GM04504 (cell line): ENCODE measurements at places on chromosomes 12 and 14.
A peak's percentile ranks its signal among the peaks of the same experiment; 100 is the strongest.

DNA sequence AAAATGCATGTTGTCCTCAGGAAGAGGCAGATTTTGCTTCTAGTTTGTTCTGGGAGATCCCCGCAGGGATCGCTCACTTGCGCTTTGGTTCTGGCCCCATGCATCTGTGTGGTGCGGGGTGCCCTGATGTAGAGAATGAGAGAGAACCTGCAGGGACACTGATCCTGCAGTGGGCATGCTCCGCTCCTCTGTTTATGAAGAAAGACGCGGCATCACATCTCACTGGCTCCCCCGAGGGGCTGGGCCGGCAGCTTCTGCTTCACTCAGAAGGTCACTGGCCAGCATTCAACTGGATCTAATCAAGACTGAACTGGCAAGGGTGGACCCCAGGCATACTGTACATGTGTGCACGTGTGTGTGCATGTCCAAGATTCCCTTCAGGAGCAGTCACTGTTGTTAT, 164.2 kb downstream of the CALM1 start:
- no peak for DNase-seq

GRCh38 chr14:32377046-32377646, 48.0 kb downstream of the AKAP6 start:
- no peak for DNase-seq

GRCh38 chr14:105500036-105500725, 9.1 kb downstream of the TEDC1 start:
- DNase-seq: no peak

GRCh38 chr14:98927986-98928385, 344.0 kb downstream of the BCL11B start:
- DNase-seq: no peak

- no peak for DNase-seq
These were observed 156.6 kb downstream of the TGFB3 start for GRCh38 chr14:75825147-75825592.

GRCh38 chr12:116066381-116067230, 210.9 kb downstream of the MED13L start:
- no peak for DNase-seq

GRCh38 chr12:119692997-119693396, 25.1 kb downstream of the PRKAB1 start:
- DNase-seq: peak; percentile 99

DNA sequence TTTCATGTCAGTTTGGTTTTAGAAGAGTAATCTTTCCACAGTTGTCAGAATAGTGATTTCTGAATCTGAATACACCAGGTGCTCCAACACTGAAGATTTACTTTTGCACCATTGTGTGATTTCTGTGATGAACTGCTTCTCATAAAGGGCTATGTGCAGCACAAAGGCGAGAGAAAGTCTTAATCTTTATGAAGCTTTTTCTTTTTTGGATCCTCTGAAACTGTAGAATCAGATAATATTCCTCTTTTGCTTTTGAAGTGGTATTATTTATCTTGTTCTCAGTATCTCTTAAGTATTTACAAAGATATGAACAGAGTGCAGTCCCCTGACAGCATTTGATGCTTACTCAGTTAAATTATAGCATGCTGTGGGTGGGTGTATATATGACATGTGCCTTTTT, 207.8 kb downstream of the NAV3 start:
- DNase-seq: no peak

DNA sequence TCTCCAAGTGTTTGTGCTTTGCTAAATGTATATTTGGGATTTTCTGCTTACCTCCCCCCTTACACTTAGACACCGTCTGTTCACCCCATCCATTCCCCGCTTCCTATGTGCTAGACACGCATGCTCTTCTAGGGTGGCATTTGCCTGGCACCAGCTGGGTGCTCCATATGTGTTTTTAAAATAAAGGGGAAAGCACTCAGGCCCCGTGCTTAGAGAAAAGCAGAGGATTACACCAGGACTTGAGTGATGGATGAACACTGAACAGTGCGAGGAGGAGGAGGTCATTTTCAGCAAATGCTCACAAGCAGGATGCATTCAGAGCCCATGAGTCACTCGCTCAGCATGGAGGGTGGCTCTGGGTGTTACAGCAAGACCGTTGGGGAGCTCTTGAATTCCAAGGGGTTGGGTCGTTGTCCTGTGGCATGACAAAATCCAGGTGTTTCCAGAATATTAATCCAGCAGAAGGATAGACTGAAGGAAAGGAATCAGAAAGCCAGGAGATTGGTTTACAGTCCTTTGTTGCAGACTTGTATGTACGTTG, 2.9 kb upstream of the BDKRB1 start:
- DNase-seq: peak; percentile 72

GRCh38 chr12:39587225-39587624, 32.4 kb downstream of the ABCD2 start:
- DNase-seq: no peak

DNA sequence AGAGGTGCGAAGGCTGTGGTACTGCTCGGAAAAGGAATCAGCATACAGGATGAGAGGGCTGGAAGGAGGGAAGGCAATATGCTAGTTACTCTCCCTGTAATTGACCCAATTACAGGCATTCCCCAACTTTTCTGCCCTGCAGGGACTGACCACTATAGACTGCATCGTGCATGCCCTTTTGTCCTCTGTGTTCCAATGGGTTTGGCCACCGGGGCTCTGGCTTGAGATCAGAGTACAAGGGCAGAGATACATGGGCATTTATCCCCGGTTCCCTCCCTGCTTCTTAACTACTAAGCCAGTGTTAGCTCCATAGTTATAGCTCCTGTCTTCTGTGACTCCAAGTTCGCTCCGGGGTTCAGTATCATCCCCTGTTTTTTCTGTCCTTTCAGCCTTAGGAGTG, 59.7 kb downstream of the GTF2A1 start:
- no peak for DNase-seq

GRCh38 chr12:127083008-127083949, 1183.7 kb upstream of the TMEM132C start:
- peak; percentile 47 for DNase-seq

DNA sequence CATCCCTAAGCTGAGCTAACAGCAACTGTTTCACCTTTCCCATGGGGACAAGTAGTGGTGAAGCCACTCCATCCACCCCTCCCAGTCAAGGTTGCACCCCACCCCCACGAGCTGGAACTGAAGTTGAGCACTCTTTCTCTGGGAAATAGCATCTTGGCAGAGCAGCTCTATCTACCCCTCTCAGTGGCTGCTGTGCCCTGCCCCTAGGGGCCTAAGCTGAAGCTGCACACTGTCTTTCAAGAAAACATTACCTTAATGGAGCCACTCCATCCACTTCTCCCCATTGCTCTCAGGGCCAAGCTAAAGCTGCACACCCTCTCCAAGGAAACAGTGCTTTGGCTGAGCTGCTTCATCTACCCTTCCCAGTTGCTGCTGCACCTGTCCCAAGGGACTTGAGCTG, 170.6 kb upstream of the CCDC196 start:
- DNase-seq: no peak

GRCh38 chr12:46462641-46463355, 90.2 kb upstream of the SLC38A2 start:
- no peak for DNase-seq
